ENCODE measurements at places on chromosomes 3 and 15.

DNA sequence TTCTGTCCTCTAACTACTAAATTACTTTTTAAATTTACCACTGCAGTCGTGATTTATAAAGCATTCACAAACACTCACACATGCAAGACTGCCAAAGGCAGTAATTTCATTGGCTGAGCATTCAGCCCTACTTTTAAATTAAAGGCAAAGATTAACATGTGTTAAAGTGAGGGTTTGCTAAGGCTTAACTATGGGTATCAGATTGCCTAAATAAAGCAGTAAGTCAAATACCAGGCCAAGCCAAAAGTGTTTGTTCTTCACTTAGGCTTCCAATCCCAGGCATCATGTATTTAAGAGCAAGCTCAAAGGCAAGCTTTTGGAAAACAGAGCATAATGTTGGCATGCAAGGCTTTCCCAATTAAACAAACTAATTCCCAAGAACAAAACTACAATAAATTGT lies 187.3 kb downstream of the SUCNR1 start:
- DNase-seq: no peak

DNA sequence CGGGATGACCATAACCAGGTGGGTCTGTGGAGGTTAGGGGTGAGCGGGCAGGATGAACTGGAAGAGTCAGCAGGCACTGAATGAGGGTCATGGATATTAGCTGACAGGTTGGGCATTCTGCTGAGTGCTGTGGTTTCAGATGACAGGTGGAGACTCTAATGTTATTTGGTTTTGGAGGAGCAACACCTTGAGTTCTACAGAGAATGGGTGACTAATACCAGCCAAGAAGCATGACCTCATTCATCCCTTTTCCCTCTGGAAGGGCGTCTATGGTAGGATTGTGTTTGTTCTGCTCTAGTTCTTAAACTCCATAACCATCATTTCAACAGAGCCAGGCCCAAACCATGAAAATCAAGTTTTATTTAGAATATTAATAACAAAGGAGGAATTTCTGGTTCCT lies 550.7 kb upstream of the LMCD1 start:
- DNase-seq: no peak

DNA sequence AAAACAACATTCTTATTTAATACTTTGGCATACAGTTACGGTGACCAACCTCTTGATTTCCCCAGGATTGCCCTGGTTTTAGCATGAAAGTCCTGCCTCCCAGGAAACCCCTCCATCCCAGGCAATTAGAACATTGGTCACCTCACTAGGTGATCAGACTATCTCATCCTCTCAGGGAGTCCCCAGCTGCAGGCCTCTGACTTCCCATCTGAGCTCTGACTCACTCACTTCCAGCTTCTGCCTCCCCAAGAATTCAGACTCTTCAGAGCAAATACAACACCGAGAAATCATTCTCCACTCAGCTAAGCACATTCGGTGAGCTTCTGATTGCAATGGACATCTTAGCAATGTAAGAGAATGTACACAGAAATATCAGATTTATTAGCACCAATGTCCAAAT lies 92.4 kb upstream of the HES1 start:
- DNase-seq: no peak

- no peak for DNase-seq
Observed at GRCh38 chr3:97939401-97939800, 32.8 kb downstream of the RIOX2 start.

DNA sequence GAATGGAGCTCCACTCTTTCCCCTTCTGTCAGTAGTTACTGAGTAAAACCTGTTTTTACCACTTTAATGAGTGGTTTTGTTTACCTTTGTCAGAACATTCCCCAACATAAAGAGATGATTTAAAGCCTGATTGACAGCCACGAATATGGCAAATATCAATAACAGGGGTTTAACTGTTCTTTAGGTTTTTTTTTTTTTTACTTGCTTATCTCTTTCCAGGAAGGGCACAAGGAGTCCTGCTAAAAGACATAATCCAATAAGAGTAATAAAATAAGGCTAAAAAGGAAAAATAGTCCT lies 11.5 kb upstream of the UBE2Q2 start:
- no peak for DNase-seq

DNA sequence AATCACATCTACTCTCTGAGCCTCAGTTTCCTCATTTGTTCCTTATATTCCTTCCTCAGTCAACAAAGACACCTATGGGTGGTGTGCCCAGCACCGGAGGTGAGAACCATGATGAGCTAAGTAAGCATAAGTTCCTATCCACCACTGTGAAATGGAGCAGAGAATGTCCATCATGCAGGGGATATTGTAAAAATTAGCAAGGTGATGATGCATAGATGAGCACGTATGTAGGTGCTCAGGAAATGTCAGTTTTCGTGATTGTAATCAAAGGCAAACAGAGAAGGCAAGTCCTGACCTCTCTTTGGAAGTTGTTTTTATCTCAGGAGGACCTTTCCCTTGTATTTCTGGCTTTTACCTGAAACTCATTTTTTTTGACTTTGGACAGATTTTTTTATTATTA lies 165.4 kb downstream of the GHSR start:
- no peak for DNase-seq

DNA sequence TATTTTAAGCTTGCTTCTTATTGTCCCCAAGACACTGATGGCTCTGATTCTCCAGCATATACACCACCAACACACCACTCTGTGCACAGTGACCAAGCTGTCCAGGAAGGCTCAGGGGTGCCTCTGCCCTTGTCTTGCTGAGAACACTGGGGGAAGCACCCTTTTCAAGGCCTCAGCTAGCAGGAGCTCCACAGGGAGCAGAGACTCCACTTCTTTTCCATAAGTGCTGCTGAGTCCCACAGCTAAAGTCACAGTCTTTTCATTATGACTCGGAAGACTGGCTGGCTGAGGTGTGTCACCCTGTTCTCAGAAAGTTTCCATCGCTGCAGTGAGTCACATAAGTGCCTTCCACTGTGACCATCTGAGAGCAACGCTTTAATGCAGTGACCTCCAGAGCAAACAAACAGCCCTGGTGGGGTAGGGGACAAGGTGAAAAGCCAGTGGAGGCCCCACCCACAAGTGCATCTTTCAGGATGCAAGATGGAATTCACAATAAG lies 226.9 kb upstream of the CHRNA7 start:
- no peak for DNase-seq

DNA sequence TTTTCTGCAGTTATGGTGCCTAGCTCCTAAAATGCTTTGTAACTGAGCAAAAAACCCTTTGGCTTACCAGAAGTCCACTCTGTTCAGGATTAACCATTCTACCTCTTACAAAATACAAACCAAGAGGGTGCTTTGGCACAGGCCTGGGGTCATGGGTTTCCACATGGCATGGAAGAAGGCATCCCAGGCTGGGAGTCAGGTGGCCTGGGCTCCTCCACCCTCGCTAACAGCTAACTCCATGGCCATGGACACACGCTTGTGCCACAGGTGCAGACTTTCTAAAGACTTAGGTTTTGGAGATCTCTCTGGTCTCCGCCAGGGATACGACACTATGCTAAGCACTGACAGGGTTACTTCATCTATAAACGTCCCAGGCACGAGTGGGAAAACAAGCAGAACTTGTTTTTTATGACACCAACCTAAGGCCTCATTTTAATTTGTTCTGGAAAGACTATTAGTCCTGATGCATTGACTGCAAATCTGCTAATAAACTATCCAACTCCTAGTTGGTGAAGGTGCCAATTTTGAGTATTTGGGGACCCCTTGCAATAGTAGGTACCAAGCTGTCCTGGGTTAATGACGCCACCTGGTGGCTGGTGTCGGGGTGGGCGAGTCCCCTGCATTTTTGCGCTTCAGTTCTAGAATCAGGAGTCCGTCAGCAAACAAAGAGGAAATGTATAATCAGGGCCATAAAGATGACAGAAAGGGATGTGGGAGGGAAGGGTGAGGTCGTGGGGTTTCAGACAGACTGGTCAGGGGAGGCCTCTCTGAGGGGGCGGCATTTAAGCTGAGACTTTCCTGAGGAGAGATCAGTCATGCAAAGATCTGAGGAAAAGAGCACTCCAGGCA lies 10.3 kb upstream of the ALDH1A3 start:
- no peak for DNase-seq

Data from stimulated activated CD8-positive, alpha-beta memory T cell treated with anti-CD3 and anti-CD28 coated beads, Interleukin-7, amount 100 ng/mL, for 1 hour (primary cell).